DND-41 (cell line): ENCODE measurements at places on chromosomes 5 and 9.

DNA sequence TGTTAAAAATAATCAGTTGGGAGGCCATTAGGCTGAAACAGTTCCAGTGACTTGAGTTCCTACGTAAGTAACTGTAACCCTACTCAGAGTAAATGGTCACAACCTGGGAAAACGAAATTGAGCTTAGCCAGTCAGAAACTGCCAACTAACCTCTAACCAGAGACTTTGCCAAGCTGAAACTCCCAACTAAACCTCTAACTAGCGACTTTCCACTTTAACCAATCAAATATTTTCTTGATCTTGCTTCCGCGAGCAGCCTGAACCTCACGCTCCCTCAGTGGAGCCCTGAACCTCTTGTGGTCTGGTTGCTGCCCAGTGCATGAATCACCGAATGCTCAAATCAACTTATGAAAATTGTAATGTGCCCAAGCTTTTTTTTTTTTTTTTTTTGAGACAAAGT lies 156.2 kb downstream of the MED10 start:
- H3K36me3 ChIP-seq, result no peaks in the 10 kb centered on the region
- DNase-seq, result no peak
- H3K4me3 ChIP-seq, result no peak overlapping the region
- no peaks in the 10 kb centered on the region for H3K27me3 ChIP-seq

GRCh38 chr5:160419458-160420330 lies 813 bp upstream of the SLU7 start:
- peaks cover 64% of the 10 kb centered on the region for H3K4me1 ChIP-seq
- DNase-seq, result no peak
- H3K36me3 ChIP-seq, result peaks cover 35% of the 10 kb centered on the region
- H3K4me3 ChIP-seq, result peak overlapping the region; percentile 80
- H3K27me3 ChIP-seq, result no peaks in the 10 kb centered on the region

- H3K27me3 ChIP-seq, result no peaks in the 10 kb centered on the region
- H3K36me3 ChIP-seq, result no peaks in the 10 kb centered on the region; the same call in none of the 2 replicates
- peak overlapping the region; percentile 96 for H3K27ac ChIP-seq
- peaks cover 39% of the 10 kb centered on the region for H3K4me1 ChIP-seq
- DNase-seq, result peak; percentile 54
These were observed 603 bp downstream of the TMEM268 start for GRCh38 chr9:114611516-114612271.

- no peak overlapping the region for H3K4me3 ChIP-seq
- DNase-seq, result no peak
- H3K4me1 ChIP-seq, result peaks cover 21% of the 10 kb centered on the region
- no peaks in the 10 kb centered on the region for H3K27me3 ChIP-seq
These were observed 400.0 kb downstream of the KIAA0825 start for GRCh38 chr5:94218374-94218773.

- H3K27me3 ChIP-seq, result no peaks in the 10 kb centered on the region
- no peaks in the 10 kb centered on the region for H3K4me1 ChIP-seq
- H3K36me3 ChIP-seq, result no peaks in the 10 kb centered on the region
- no peak overlapping the region for H3K4me3 ChIP-seq
- no peak for DNase-seq
These were observed 191.6 kb downstream of the TRIM36 start for GRCh38 chr5:114977979-114978573.

DNA sequence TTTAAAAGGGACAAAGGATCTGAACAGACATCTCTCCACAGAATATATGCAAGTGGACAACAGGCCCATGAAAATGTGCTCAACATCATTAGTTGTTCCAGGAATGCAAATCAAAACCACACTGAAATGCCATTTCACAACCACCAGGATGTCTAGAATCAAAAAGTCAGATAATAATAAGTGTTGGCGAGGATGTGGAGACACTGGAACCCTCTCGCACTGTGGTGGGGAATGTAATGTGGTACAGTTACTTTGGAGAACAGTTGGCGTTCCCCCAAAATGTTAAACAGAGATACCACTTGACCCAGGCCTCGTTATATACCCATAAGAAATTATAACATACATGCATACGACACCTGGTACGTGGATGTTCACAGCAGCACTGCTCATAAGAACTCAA lies 38.6 kb downstream of the SARDH start:
- no peak for DNase-seq
- no peaks in the 10 kb centered on the region for H3K27me3 ChIP-seq
- no peaks in the 10 kb centered on the region for H3K36me3 ChIP-seq

GRCh38 chr5:170625221-170626165 lies 121.7 kb downstream of the KCNIP1 start:
- no peak overlapping the region for H3K4me3 ChIP-seq
- H3K27ac ChIP-seq, result no peak overlapping the region
- DNase-seq, result no peak
- H3K36me3 ChIP-seq, result no peaks in the 10 kb centered on the region

- peak; percentile 33 for DNase-seq
- no peaks in the 10 kb centered on the region for H3K36me3 ChIP-seq
- H3K27ac ChIP-seq, result no peak overlapping the region
- no peaks in the 10 kb centered on the region for H3K4me1 ChIP-seq
- H3K27me3 ChIP-seq, result no peaks in the 10 kb centered on the region
- H3K4me3 ChIP-seq, result no peak overlapping the region
These were observed 3.4 kb downstream of the PDLIM4 start for GRCh38 chr5:132260714-132261551.

DNA sequence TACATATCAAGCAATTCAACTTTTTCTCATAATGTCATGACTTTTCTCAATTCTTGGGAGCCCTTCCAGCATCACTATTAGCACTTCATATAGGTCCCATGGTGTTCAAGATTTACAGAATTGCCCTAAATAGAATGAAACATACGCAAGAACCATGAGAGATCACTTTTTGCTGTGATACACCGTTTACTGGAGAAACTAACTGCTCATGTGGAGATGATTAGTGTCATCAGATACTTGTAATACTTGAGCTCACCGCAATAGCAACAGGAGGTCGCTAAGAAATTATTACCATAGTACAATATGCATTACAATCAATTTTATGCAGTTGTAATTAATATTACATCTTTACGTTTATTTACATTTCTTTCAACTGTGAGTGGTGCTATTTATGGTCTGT lies 4.8 kb upstream of the PCSK5 start:
- H3K4me3 ChIP-seq, result no peak overlapping the region
- DNase-seq, result no peak
- H3K4me1 ChIP-seq, result peaks cover 12% of the 10 kb centered on the region
- H3K36me3 ChIP-seq, result no peaks in the 10 kb centered on the region; the same call in 1 of the 2 replicates

DNA sequence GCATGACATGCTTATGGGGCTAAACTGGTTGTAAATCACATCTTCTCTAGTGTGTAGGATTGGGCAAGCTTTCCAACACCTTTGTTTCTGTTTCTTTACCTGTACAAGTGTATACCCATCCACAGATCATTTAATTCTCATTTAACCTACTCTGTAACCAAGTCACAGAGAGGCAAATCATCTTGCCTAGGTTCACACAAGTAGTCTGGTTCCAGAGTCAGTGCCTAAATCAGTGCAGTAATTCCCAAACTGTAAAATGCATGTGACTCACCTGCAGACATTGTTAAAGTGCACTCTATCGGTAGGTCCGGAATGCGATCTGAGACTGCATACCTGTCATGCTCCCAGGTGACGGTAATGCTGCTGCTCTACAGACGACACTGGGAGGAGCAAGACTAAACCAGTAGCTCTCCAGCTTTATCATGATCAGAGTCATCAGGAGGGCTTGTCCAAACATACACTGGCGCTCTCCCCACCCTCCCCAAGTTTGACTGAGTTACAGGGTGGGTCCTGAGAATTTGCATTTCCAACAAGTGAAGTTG lies 107.9 kb upstream of the FREM1 start:
- H3K4me1 ChIP-seq, result no peaks in the 10 kb centered on the region
- no peaks in the 10 kb centered on the region for H3K36me3 ChIP-seq
- H3K27ac ChIP-seq, result no peak overlapping the region
- H3K4me3 ChIP-seq, result no peak overlapping the region

GRCh38 chr9:68793605-68794343 lies 88.7 kb downstream of the PIP5K1B start:
- no peak overlapping the region for H3K4me3 ChIP-seq
- no peak for DNase-seq
- peaks cover 3% of the 10 kb centered on the region for H3K27me3 ChIP-seq
- no peak overlapping the region for H3K27ac ChIP-seq

DNA sequence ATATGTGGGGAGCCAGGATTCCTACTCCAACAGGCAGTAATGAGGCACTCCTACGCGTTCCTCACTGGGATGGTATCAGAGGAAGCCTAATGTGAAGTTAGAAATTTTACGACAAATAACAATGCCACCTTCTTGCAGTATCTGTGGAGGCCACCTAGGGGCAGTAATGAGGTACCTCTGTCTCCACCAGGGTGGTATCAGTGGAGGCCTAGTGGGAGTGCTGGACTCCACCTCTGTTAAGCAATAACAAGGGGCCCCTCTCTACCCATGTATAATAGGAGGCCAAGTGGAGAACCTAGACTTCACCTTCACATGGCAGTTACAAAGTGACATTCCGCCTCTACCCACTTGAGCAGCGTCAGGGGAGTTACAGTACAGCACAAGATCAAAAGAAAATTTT lies 147.9 kb downstream of the PLPPR1 start:
- no peaks in the 10 kb centered on the region for H3K36me3 ChIP-seq

GRCh38 chr5:93596676-93597490 lies 13.9 kb downstream of the NR2F1 start:
- H3K36me3 ChIP-seq, result no peaks in the 10 kb centered on the region
- no peaks in the 10 kb centered on the region for H3K4me1 ChIP-seq
- no peak overlapping the region for H3K27ac ChIP-seq

GRCh38 chr5:150144879-150145278 lies 10.8 kb downstream of the PDGFRB start:
- H3K4me1 ChIP-seq, result peaks cover 5% of the 10 kb centered on the region
- H3K27me3 ChIP-seq, result no peaks in the 10 kb centered on the region
- no peak overlapping the region for H3K4me3 ChIP-seq
- H3K27ac ChIP-seq, result no peak overlapping the region

- no peak overlapping the region for H3K4me3 ChIP-seq
- H3K27ac ChIP-seq, result no peak overlapping the region
- DNase-seq, result no peak
- H3K36me3 ChIP-seq, result no peaks in the 10 kb centered on the region
- no peaks in the 10 kb centered on the region for H3K4me1 ChIP-seq
These were observed 16.3 kb upstream of the PLEKHG4B start for GRCh38 chr5:75331-76320.

DNA sequence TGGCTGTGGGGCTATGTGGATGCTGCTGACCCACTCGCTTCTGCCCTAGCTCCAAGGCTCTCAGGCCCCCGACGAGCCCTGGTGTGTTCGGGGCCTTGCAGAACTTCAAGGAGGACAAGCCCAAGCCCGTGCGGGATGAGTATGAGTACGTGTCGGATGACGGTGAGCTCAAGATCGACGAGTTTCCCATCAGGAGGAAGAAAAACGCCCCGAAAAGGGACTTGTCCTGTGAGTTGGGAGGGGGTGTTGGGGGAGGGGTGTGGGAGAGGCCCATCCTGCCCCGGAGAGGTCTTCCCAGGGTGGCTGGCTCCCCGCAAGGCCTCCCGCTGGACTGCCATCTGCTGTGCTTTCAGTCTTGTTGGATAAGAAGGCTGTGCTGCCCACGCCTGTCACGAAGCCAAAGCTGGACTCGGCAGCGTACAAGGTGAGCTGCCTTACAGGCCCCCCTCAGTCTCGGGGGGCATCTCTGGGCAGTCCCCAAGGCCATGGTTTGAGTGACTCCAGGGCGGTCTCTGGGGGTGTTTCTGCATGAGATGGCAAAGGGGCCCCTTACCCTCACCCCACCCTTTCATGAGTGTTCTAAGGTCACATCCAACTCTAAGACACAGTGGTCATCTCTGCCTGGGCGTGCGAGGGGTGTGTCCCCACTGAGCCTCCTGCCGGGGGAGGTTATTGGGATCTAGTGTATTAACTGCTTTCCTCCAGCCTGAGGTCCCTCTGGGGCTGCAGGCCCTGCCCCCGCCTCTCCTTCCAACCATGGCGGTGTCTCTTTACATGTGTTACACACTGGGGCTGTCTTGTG lies 89.5 kb downstream of the PHF2 start:
- no peak overlapping the region for H3K4me3 ChIP-seq
- no peak for DNase-seq
- H3K36me3 ChIP-seq, result peaks cover 45% of the 10 kb centered on the region
- H3K4me1 ChIP-seq, result no peaks in the 10 kb centered on the region

- H3K36me3 ChIP-seq, result peaks cover 11% of the 10 kb centered on the region; the same call in 1 of the 2 replicates
- no peak for DNase-seq
- no peaks in the 10 kb centered on the region for H3K4me1 ChIP-seq
These were observed 17.0 kb downstream of the ACO1 start for GRCh38 chr9:32401488-32401887.

- no peak overlapping the region for H3K27ac ChIP-seq
- H3K4me3 ChIP-seq, result no peak overlapping the region
- H3K36me3 ChIP-seq, result no peaks in the 10 kb centered on the region
- H3K27me3 ChIP-seq, result no peaks in the 10 kb centered on the region
These were observed 214.9 kb upstream of the DMRT1 start for GRCh38 chr9:626596-626995.

- no peak overlapping the region for H3K4me3 ChIP-seq
- H3K27ac ChIP-seq, result no peak overlapping the region
- no peaks in the 10 kb centered on the region for H3K27me3 ChIP-seq
- no peak for DNase-seq
- H3K4me1 ChIP-seq, result no peaks in the 10 kb centered on the region
- H3K36me3 ChIP-seq, result no peaks in the 10 kb centered on the region
These were observed 32.3 kb downstream of the MARCHF11 start for GRCh38 chr5:16147179-16147900.

DNA sequence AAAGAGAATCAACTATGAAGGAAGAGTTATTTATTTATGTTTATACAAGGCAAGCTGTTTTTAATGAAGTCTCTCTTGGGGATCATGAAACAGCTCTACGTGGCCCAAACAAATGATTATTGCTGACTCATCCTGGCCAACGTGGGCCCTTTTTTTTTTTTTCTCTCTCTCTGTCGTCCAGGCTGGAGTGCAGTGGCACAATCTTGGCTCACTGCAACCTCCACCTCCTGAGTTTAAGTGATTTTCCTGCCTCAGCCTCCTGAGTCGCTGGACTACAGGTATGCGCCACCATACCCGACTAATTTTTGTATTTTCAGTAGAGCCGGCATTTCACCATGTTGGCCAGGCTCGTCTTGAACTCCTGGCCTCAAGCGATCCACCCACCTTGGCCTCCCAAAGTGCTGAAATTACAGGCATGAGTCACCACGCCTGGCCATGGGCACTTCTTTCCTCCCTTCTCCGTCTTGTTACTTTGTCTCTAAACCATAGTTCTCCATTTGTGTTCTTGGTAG lies 98.3 kb downstream of the BASP1 start:
- H3K4me3 ChIP-seq, result no peak overlapping the region
- no peaks in the 10 kb centered on the region for H3K4me1 ChIP-seq
- DNase-seq, result no peak
- no peaks in the 10 kb centered on the region for H3K27me3 ChIP-seq

DNA sequence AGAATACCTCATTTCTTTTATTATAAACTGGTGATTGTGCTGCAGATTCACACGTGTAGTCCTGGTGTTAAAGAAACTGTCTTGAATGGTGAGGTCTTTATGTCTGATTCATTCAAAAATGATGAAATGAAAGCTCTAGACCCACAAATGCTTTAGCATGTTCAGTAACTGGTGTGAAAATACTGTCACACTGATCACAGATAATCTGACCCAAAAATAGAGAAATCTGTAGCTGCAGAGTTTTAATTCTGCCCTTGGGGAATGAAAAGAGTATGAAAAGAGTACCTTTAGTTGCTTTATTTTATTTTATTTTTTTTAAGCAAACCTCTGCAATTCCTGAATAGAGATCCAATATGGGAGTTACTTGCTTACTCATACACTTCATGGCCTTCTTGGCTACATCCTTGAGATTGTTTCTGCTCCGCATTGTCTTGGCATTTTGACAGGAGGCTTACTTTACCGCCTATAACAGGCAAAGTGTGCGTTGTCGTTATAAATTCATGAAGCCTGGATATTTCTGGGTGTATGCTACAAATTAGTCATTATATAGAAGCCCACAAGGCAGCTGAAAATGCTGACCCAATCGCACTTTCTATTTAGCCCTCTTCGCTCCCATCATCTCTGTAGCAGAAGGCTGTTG lies 2.7 kb downstream of the RGMB start:
- peaks cover 19% of the 10 kb centered on the region for H3K27me3 ChIP-seq
- H3K27ac ChIP-seq, result no peak overlapping the region
- H3K36me3 ChIP-seq, result no peaks in the 10 kb centered on the region
- peaks cover 8% of the 10 kb centered on the region for H3K4me1 ChIP-seq
- no peak overlapping the region for H3K4me3 ChIP-seq
